ENCODE measurements at places on chromosomes 5 and 9.
A peak's percentile ranks its signal among the peaks of the same experiment; 100 is the strongest.

DNA sequence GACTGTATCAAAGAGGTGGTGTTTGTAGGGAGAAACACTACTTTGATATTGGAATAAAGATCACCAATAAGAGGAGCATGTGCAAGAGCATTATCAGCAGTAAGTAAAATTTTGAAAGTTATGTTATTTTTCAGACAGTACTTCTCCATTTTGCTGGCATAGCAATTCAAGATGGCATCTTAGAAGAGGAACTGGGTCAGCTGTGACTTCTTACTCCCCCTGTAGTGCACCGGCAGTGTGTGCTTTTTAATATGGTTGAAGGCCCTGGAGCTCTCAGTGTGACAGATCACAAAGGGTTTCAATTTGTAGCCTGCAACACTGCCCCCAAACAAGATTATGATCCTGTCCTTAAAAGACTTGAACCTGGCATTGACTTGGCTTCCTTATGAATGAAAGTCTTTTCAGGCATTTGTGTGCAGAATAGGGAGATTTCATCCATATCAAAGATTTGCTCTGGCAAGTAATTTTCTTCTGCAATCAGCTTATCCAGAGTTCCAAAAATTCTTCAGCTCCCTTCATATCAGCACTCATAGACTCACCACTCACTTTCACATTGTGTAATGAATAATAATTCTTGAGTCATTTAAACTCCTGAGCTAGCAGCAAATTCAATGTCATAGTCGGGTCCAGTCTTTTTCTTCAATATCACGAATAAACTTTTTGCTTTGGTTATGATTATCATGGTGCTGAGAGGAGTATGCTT is 105.7 kb upstream of the MAMDC2 start:
- no peak for DNase-seq

GRCh38 chr9:96478829-96479371 is 28.9 kb downstream of the HABP4 start:
- no peak for DNase-seq

GRCh38 chr5:17289681-17290539 is 72.5 kb downstream of the BASP1 start:
- DNase-seq: no peak

GRCh38 chr9:71036501-71036900 is 84.9 kb downstream of the TRPM3 start:
- peak; percentile 42 for DNase-seq

DNA sequence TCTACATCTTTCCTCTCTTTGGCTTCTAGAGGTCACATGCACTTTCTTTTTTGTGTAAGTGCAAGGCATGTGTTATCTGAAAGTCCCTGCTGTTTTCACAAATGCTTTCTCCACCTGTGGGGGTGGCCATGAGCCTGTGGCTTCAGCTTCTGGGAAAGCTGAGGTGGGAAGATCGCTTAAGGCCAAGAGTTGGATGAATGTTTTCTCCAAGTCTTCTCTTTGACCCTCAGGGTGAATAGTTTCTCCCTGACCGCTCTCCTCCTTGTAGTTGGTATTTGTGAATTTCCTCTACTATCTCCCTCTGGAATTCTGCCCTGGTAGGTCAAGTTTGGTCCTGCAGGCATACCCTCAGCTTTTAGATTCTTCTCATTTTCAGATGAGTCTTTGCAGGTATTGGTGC is 74.2 kb downstream of the UGCG start:
- no peak for DNase-seq

DNA sequence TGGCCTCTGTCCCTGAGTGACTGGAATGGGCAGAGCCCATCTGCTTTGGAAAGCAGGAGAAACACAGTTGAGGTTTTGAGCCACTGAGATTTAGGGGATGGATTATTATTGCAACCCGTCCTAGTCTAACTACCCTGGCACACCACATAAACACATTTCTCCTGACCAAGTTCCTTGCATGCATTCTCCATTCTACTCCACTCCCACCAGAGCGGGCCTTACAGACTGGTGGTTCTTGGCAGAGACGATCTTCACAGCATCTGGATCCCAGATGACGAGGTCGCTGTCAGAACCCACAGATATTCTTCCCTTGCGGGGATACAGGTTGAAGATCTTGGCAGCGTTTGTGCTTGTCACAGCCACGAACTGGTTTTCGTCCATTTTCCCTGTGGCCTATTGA is 111.0 kb downstream of the DPYSL3 start:
- DNase-seq: no peak

- DNase-seq: peak; percentile 64
Observed at GRCh38 chr5:31811210-31811609, 172.3 kb downstream of the PDZD2 start.

DNA sequence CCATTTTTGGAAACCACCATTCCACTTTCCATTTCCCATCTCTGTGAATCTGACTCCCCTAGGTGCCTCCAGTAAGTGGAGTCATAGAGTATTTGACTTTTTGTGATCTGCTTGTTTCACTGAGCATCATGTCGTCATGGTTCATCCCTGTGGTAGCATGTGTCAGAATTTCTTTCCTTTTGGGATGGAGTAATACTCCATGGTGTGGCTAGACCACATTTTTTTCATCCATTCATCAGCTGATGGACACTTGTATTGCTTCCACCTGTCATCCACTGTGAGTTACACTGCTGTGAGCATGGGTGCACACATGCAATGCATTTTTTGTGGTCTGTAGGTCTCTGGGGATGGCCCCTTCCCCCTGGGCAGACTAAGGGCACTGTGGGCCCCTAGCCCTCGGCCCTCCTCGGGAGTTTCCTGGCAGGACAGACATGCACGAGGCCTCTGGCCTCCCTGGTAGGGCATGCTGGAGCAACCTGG is 115.9 kb downstream of the GADD45G start:
- DNase-seq: no peak

GRCh38 chr5:35454011-35454525 is 163.6 kb upstream of the SPEF2 start:
- no peak for DNase-seq

- DNase-seq: no peak
Observed at GRCh38 chr9:116387934-116388698, 234.5 kb downstream of the PAPPA start.

All from common myeloid progenitor, CD34-positive (primary cell).